ENCODE measurements at places on chromosomes 2 and 18. TPM values are rescaled to one million over a fixed set of nuclear protein-coding genes. Genes with fewer than 3 reads are reported as not detected.
A peak's percentile ranks its signal among the peaks of the same experiment; 100 is the strongest.

- no peak for DNase-seq
These were observed 74.8 kb downstream of the CDK15 start for GRCh38 chr2:201880993-201881611.

DNA sequence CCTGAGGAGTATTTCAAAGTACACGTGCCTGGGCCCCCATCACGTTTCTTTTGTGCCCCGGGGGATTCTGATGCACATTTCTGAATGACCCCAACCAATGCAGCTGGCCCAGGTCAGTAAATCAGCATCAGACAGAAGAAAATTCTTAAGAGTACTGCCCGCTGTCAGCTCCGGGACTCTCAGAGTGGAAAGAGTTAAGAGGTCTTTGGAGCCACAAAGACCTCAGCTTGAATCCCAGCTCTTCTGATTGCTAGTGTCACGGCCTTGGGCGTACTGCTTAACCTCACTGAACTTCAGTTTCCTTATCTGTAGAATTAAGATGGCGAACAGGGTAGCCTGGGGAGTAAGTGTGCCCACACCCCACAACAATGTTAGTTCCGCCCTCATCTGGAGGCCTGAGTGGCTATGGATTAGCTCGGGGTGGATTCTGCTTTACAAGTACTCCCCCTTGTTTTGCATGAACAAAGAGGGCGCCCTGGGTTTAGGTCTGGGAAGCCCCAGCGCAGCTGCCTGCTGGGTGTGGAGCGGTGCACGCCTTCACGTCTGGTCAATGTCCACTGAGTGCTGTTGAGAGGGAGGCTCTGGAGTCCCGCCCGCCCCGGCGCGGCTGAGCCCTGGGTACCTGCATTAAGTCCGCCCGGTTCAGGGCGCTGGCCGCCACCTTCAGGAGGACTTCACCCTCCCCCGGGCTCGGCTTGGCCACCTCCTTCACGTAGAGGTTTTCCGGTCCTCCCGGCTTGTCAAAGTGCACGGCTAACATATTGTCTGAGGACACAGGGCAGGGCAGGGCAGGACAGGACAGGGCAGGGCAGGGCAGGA is 858 bp downstream of the TP53I3 start:
- DNase-seq: no peak

GRCh38 chr2:50315336-50315735 is 716.6 kb downstream of the NRXN1 start:
- no peak for DNase-seq

- peak; percentile 71 for DNase-seq
These were observed 207.0 kb upstream of the HS6ST1 start for GRCh38 chr2:128525653-128526052.

GRHL1 gene
- total RNA-seq: 2.2 TPM

Measured in Daoy (cell line).